ENCODE measurements at places on chromosomes 6 and 20.

GRCh38 chr20:38985603-38986170, 23.5 kb downstream of the DHX35 start:
- H3K4me3 ChIP-seq, result no peak overlapping the region
- H3K27me3 ChIP-seq, result no peaks in the 10 kb centered on the region

DNA sequence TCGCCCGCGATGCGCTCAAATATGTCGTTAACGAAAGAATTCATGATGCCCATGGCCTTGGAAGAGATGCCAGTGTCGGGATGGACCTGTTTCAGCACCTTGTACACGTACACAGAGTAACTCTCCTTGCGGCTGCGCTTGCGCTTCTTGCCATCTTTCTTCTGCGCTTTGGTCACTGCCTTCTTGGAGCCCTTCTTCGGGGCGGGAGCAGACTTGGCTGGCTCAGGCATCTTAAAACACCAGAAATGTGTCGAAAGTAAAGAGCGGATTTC, 36.4 kb downstream of the HFE start:
- H3K4me3 ChIP-seq, result peak overlapping the region; percentile 70
- peak; percentile 73 for DNase-seq
- no peaks in the 10 kb centered on the region for H3K27me3 ChIP-seq
- peaks cover 11% of the 10 kb centered on the region for H3K36me3 ChIP-seq
- peaks cover 19% of the 10 kb centered on the region for H3K4me1 ChIP-seq
- H3K27ac ChIP-seq, result peak overlapping the region; percentile 92

GRCh38 chr20:39214828-39215227, 252.7 kb downstream of the DHX35 start:
- H3K27ac ChIP-seq, result no peak overlapping the region
- no peak overlapping the region for H3K4me3 ChIP-seq
- H3K36me3 ChIP-seq, result no peaks in the 10 kb centered on the region
- DNase-seq, result no peak
- no peaks in the 10 kb centered on the region for H3K4me1 ChIP-seq

- H3K27me3 ChIP-seq, result no peaks in the 10 kb centered on the region
- H3K27ac ChIP-seq, result no peak overlapping the region
- no peaks in the 10 kb centered on the region for H3K4me1 ChIP-seq
- H3K4me3 ChIP-seq, result no peak overlapping the region
Measured at GRCh38 chr6:170210651-170211403, 80.1 kb downstream of the DLL1 start.

DNA sequence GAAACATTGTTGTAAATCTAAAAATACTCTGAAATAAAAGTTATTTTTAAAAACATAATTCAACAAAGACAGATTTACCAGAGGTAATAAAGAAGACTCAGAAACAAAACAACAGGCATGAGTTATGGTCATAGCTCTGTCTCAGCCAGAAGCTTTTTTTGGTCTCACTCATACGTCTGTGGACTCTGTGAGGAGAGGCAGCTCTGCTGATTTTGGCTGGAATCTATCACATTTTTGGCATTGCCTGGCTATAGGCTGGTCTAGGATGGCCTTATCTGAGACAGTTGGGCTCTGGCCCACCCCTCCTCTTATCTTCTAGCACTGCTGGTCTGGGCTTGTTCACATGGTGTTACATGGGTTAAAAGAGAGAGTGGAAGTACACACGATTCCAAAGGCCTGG, 514.0 kb upstream of the BTBD3 start:
- no peak overlapping the region for H3K4me3 ChIP-seq
- H3K27me3 ChIP-seq, result no peaks in the 10 kb centered on the region
- no peak overlapping the region for H3K27ac ChIP-seq
- no peaks in the 10 kb centered on the region for H3K36me3 ChIP-seq
- H3K4me1 ChIP-seq, result peaks cover 15% of the 10 kb centered on the region

DNA sequence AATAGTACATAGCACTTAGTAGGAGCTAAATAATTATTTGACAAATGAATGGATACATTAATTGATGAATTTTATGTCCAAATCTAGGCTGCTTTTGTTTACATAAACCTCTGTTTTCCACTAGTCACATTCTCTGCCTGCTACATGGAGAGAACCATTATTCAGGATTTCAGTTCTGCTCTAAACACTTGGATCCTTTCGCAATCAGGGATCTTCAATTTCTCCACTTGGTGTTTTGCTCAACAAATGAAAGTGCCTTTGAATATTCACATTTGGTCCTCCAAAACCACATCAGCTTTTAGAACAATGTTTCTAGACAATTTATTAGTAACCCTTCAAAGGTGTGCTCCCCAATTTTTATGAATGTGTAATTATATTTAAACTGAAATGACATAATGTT, 30.6 kb upstream of the HLA-DQB1 start:
- H3K27me3 ChIP-seq, result peaks cover 11% of the 10 kb centered on the region
- no peaks in the 10 kb centered on the region for H3K4me1 ChIP-seq
- DNase-seq, result no peak
- no peak overlapping the region for H3K27ac ChIP-seq
- H3K36me3 ChIP-seq, result no peaks in the 10 kb centered on the region
- no peak overlapping the region for H3K4me3 ChIP-seq

DNA sequence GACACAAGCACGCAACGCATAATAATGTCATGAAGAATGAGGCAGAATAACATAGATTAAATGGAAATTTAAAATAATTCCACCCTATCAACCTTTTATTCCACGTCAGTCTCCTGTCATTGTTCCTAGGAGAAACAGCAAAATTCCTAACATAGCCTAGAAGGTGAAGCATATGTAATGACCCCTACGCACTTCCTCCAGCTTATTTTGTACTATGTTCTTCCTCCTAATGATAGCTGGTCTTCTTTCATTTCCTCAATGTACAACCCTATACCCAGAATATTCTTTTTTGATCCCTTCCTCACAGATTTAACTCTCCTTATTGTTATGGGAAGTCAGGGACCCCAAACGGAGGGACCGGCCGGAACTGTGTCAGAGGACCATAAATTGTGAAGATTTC, 122.0 kb upstream of the CARMIL1 start:
- H3K27ac ChIP-seq, result no peak overlapping the region
- H3K4me1 ChIP-seq, result no peaks in the 10 kb centered on the region
- no peaks in the 10 kb centered on the region for H3K36me3 ChIP-seq
- no peak for DNase-seq
- H3K4me3 ChIP-seq, result no peak overlapping the region
- H3K27me3 ChIP-seq, result no peaks in the 10 kb centered on the region

DNA sequence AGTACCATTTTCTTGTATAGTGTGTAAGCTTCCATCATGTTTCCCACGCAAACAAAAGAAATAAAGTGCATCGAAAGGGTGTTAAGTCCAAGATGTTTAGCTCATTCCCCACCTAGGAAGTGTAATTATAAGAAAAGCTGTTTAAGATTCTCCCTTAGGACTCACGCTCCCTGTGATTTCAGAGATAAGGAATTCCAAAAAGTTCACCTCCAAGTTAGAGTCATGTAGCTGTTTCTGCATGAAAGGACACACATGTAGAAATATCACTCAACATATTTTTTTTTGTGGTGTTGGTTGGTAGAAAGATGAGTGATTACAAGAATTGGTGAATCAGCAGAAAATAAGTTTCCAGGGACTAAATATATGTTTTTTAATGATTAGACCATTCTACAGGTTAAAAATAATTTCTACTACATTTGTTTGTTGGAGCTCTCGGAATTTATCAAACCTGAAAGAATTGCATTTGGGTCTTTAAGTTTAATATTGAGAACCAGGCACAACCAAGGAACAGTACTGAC, 10.4 kb downstream of the OPN5 start:
- no peak overlapping the region for H3K27ac ChIP-seq
- DNase-seq, result no peak
- H3K4me1 ChIP-seq, result peaks cover 17% of the 10 kb centered on the region

GRCh38 chr6:155980014-155980767, 524.6 kb upstream of the NOX3 start:
- DNase-seq, result no peak
- no peaks in the 10 kb centered on the region for H3K4me1 ChIP-seq
- no peaks in the 10 kb centered on the region for H3K36me3 ChIP-seq
- H3K27me3 ChIP-seq, result no peaks in the 10 kb centered on the region
- H3K4me3 ChIP-seq, result no peak overlapping the region

DNA sequence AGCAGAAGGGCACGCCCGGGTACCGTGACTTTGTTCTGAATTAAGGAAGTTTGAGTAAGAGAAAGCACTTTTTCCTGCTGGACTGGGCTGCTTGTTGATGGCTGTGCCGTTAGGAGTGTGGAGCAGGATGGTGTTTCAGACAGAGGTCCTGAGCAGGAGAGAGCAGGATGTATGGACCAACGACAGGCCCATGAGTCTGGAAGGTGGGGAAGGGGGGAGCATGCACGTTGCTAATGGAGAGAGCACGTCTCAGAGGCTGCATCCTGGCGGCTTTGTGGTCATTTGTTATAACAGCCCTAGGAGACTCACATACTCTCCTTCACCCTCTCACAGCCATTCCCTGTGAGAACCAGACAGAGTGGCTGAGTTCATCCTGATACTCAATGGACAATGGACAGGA, 56.8 kb downstream of the PHACTR3 start:
- no peak overlapping the region for H3K4me3 ChIP-seq
- peak; percentile 55 for DNase-seq
- H3K27ac ChIP-seq, result no peak overlapping the region
- peaks cover 59% of the 10 kb centered on the region for H3K27me3 ChIP-seq

DNA sequence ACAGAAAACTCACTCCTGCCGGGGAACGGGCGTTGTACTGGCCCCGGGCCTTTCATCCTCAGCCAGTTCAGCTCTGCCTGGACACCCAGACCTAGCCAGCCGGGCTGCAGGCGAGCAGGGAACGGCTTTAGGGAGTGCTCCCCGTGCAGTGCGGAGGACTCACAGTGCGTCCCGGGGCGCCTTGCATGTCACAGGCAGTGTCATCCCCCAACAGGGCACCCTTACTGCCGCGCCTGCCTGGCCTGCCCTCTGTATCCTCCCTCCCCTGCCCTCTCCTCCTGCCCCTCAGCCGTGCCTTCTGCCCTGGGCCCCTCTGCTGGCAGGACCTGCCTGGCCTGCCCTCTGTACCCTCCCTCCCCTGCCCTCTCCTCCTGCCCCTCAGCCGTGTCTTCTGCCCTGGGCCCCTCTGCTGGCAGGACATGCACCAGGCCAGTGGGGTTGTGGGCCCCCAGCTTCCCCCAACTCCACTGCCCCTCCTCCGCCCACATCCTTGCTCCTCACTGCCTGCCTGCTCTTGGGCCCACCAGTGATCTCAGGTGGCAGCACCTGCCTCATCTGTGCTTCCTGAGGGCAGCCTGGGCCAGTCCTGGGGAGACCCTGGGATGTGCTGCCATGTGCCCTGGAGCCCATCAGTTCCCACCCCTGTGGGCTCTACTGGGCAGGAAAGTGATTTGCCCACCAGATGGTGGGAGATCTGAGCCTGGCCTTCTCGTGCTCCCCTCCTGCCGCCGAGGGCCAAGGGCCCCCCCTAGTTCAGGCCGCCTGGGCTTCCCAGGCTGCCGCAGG, 43.0 kb downstream of the PYGB start:
- H3K36me3 ChIP-seq, result peaks cover 84% of the 10 kb centered on the region
- H3K4me1 ChIP-seq, result no peaks in the 10 kb centered on the region
- no peak overlapping the region for H3K4me3 ChIP-seq
- H3K27me3 ChIP-seq, result no peaks in the 10 kb centered on the region
- H3K27ac ChIP-seq, result no peak overlapping the region
- peak; percentile 62 for DNase-seq

DNA sequence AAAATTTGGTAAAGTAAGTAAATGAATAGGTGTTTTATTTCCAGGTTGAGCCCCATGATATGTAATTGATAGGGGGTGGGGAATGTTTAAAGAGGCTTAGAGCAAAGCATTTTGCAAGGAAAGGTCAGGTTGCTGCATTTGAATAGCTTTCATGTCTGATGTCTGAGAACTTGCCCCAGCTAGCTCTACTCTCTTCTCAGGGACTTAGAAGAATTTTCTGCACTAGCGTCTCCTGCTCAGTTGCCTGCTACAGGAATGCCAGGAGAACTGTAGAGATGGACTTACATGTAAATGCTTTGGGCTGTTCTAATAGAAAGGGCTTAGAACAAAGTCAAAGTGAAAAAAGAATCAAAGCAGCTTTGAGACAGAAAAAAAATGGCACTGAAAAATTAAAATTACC, 35.5 kb downstream of the TRMT6 start:
- no peak for DNase-seq
- H3K27me3 ChIP-seq, result no peaks in the 10 kb centered on the region

DNA sequence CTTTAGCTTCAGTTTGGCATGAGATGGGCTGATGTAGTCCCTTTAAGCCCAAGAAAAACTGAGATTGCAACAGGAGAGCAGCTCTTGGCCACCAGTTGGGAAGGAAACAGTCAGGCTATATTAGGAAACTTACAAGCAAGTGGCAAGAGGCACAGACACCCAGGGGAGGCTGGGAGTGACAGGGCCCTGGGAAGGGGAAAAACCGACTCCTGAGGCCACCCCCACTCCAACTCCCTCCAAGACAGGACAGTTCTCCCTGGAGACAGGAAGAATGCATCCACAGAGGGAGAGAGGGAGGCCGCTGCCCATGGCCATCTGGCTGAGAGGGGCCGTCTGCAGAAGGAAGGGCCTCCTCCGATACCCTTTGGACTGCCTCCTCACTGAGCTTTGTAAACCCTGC, 20.5 kb downstream of the JPH2 start:
- no peak for DNase-seq
- H3K27me3 ChIP-seq, result no peaks in the 10 kb centered on the region
- H3K36me3 ChIP-seq, result no peaks in the 10 kb centered on the region

GRCh38 chr6:168137024-168137423, 58.0 kb upstream of the FRMD1 start:
- no peak for DNase-seq
- H3K4me3 ChIP-seq, result no peak overlapping the region
- H3K4me1 ChIP-seq, result no peaks in the 10 kb centered on the region

GRCh38 chr20:13793001-13793400, 8.2 kb downstream of the NDUFAF5 start:
- no peak for DNase-seq
- peaks cover 93% of the 10 kb centered on the region for H3K36me3 ChIP-seq
- H3K27me3 ChIP-seq, result no peaks in the 10 kb centered on the region
- no peaks in the 10 kb centered on the region for H3K4me1 ChIP-seq
- no peak overlapping the region for H3K27ac ChIP-seq

DNA sequence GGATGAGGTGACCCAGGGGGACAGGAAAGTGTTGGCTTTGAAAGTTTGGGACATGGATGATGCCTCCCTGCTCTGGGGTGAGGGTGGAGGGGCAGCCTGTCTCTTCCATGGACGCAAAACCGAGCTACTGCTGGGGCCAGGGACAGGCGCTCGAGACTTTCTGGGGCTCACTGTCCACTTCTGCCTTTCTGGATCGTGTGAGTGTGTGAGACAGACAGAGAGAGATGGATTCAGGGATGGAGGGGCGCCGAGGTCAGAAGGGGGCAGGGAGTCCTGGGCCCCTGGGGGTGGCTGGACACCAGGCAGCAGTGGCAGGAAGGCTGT, 78.0 kb upstream of the GATA5 start:
- no peaks in the 10 kb centered on the region for H3K4me1 ChIP-seq
- peaks cover 97% of the 10 kb centered on the region for H3K27me3 ChIP-seq
- no peak overlapping the region for H3K4me3 ChIP-seq
- no peak overlapping the region for H3K27ac ChIP-seq
- no peaks in the 10 kb centered on the region for H3K36me3 ChIP-seq

DNA sequence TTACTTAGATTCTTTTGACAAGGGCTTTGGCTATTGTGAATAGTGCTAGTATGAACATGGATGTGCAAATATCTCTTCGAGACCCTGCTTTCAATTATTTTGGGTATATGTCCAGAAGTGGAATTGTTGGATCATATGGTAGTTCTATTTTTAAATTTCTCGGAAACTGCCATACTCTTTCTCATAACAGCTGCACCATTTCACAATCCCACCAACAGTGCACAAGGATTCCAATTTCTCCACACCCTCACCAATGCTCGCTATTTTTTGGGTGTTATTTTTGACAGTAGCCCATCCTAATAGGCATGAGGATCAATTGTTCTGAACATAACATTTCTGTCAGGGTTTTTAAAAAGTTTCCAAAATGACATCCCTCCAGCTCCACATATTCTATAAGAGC, 69.2 kb upstream of the ESR1 start:
- no peak overlapping the region for H3K4me3 ChIP-seq
- no peak for DNase-seq
- no peaks in the 10 kb centered on the region for H3K27me3 ChIP-seq
- no peaks in the 10 kb centered on the region for H3K36me3 ChIP-seq

All from RWPE2 (cell line).